ENCODE measurements at places on chromosomes 11 and 22.

- DNase-seq = no peak
Observed at GRCh38 chr22:28094771-28095170, 175.7 kb upstream of the PITPNB start.

DNA sequence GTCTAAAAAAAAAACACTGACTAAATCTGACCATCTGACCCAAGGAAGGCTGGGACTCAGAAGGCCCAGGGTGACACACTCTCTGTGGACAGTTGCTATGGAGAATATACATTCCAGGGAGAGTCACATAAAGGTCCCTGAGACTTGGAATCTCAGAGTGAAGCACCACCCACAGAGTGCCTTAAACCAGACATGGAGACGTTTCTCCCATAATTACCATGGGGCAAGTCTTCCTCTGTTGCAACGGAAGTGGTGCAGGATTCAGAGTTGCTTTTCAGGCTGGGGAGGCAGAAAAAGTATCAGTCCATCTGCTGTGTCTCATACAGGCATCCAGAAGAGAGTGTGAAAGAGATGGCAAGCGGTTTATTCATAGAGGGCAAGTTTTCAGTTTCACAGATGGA, 58.7 kb upstream of the SLN start:
- no peak for DNase-seq

DNA sequence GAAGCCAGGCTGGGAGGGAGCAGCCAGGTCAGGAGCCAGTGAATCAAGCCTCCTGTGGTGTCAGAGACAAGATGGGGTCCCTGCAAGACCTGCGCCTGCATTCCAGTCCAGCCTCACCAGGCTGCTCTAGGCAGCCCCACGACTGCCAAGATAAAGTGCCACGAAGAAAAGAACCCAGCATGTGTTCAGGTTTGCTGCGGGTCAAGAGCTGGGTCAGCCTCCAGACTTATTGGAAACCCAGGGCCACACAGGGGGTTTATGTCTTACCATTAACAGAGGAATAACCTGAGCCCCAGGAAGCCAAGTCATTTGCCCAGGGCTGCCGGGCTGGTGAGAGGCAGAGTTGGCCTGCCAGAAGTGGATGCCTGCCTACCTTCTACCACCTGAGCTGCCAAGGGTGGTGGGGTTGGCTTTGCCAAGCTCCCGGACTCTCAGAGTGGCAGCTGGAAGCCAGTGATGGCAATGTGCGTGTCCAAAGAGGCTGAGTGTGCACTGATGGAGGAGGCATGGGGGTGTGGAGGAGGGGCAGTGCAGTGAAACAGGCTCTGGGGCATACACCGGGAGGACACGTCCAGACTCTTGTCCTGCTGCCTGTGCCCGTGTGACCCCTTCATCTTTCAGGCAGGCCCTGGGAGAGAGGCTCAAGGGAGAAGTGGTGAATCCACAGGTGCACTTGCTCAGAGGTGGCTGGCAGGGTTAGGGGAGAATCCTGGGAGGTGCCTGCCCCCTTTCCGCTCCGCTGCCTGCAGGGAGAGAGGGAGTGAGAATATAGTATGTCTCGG, 1.7 kb downstream of the RASD2 start:
- no peak for DNase-seq

DNA sequence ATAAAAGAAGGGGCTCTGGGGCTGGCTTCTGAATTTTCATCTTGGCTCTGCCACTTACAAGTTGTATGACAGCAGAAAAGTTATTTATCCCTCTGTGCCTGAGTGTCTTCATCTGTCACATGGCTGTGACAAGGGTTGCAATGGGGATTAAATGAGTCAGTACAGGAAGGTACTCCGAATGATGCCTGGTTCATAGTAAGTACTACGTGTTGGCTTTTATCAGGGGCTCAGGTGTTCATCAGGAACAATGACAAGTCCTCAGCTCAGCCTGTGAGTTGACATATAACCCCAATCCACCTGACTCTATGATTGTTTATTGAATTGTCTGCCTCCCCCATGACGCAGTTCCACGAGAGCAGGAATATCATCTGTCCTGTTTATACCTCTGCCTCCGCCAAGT, 45.7 kb downstream of the PAMR1 start:
- DNase-seq = no peak

- DNase-seq = no peak
Observed at GRCh38 chr11:126575849-126576248, 220.4 kb downstream of the ST3GAL4 start.

DNA sequence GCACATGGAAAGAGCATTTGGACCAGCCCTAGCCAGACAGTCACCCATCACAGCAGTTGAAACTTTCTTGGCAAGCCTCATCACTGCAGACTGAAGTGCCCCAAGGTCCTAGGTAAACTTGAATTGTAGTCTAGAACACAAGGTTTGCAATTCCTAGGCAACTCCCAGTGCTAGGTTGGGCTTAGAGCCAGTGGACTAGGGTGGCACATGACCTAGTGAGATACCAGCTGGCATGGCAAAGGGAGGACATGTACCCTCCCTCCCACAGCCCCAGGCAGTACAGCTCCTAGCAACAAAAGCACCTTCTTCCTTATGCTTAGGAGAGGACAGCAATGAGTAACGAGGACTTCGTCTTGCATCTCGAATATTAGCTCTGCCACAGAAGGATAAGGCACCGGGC, 889.5 kb downstream of the JRKL start:
- no peak for DNase-seq

DNA sequence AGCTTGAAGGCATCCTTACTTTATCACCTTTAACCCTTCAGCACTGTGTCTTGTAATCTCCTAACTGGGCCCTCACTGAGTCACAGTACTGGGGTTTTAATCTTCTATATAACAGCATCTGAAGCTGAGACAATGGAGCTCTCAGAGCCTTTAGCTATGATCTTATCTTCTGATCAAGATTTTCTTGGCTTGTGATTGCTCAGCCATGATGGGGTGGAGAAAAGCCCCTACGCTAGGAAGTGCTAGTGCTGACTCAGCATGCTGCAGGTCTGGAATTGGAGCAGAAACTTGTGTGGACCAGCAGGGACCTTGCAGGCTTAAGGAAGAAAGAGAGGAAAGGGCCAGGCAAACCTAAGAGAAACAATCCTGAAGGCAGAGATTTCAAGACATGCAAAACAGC, 71.7 kb upstream of the EED start:
- DNase-seq = no peak

DNA sequence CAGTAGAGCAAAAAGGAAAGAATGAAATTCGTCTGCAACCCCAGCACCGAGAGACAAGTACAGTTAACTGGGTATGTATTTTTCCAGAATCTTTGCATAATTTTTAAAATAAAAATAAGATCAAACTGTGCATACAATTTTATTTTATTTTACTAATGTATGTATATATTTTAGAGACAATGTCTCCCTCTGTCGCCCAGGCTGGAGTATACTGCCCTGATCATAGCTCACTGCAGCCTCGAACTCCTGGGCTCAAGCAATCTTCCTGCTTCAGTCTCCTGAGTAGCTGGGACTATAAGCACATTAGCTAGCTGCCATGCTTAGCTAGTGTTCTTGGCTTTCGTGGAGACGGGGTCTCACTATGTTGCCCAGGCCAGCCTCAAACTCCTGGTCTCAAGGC, 18.8 kb upstream of the DRD2 start:
- DNase-seq = no peak

DNA sequence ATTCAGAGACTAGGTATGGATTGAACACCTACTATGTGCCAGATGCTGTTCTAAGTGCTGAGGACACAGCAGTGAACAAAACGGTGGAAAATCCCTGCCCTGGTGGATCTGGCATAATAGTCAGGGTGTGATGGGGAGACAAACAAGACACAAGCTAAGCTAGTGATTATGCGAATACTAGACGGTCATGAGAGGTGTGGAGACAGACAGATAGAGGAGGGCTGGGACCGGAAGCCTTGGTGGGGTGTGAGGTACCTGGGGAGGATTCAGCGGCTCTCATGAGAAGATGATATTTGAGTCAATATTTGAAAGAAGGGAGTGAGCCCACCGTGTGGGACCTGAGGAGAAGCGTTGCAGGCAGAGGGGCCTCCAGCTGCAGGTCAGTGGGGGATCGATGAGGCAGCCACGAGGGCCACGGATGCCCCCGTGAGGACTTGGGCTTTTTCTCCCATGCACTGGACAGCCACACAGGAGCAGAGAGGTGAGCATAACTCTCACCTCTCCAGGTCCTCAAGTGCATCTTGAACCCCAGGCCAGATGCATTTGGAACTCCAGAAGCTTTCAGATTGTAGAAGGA, 4.7 kb downstream of the CD5 start:
- DNase-seq = no peak
